ENCODE measurements at places on chromosomes 3 and 15.
A peak's percentile ranks its signal among the peaks of the same experiment; 100 is the strongest.

GRCh38 chr3:49411535-49411967 is 225 bp downstream of the RHOA start:
- H3K36me3 ChIP-seq, result peaks cover 14% of the 10 kb centered on the region
- DNase-seq, result peak; percentile 73
- peak overlapping the region; percentile 93 for H3K27ac ChIP-seq
- H3K4me1 ChIP-seq, result peaks cover 42% of the 10 kb centered on the region
- H3K4me3 ChIP-seq, result peak overlapping the region; percentile 95

- peaks cover 3% of the 10 kb centered on the region for H3K27me3 ChIP-seq
- no peaks in the 10 kb centered on the region for H3K4me1 ChIP-seq
- no peak overlapping the region for H3K4me3 ChIP-seq
- H3K27ac ChIP-seq, result no peak overlapping the region
- DNase-seq, result no peak
Observed at GRCh38 chr3:144031938-144032337, 60.3 kb downstream of the DIPK2A start.

GRCh38 chr3:17122758-17123157 is 238.0 kb downstream of the PLCL2 start:
- H3K27me3 ChIP-seq, result peaks cover 14% of the 10 kb centered on the region
- H3K27ac ChIP-seq, result no peak overlapping the region
- H3K36me3 ChIP-seq, result no peaks in the 10 kb centered on the region
- DNase-seq, result no peak
- no peaks in the 10 kb centered on the region for H3K4me1 ChIP-seq

DNA sequence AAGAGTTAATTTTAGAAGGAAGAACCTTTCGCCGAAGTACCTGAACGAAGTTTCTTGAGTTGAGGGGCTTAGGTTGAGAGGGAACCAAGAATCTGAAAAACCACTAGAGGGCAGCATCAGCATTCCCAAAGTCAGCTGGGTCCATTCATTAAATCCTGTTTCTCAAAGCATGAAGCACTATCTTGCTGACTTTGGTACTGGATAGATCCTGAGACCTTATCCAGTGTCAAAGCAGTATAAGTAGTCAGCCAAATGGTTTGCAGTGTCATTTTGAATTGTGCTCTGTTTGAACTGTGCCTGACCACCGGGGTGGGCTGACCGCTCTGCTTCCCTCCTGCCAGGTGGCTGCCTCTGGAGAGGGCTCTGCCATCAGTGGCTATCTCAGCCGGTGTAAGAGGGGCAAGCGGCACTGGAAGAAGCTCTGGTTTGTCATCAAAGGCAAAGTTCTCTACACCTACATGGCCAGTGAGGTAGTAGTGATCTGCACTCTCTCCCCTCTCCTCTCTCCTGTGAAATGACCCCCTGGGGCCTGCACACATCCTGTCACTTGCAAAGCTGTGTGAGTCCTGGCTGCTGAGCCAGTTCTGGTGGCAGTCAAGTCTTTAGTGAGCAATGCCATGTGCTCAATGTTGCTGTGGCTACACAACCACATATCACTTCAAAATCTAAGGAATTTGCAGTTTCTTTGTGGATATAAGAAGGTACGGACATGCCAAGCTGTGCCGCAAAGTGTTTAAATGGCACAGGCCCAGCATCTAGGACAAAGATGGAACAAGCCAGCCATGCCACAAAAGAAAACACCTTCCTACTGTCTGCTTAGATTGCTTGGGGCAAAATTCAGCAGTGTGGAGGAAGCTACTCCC is 21.4 kb upstream of the NR2C2 start:
- H3K27me3 ChIP-seq, result peaks cover 16% of the 10 kb centered on the region
- peak; percentile 37 for DNase-seq
- H3K4me3 ChIP-seq, result no peak overlapping the region

- no peaks in the 10 kb centered on the region for H3K27me3 ChIP-seq
- H3K4me3 ChIP-seq, result no peak overlapping the region
- no peak overlapping the region for H3K27ac ChIP-seq
Observed at GRCh38 chr3:19030522-19030839, 117.8 kb upstream of the KCNH8 start.

DNA sequence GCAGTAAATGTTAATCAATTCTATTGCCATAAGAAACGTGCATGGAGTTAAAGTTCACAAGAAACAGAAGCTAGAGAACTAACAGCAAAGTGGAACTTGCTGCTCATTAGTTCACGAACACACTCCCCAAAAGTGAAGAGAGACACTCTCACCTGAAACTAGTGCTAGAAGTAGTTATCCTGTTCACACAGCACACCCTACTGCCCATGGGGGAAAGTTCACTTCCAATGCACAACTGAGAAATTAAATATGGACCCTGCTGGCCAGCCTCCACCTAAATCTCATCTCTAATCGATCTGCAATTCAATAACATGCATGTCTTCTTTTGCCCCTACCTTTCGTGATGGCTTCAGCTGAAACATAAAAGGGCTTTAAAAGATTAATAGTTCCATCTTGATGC is 39.4 kb upstream of the FRMD4B start:
- peaks cover 17% of the 10 kb centered on the region for H3K4me1 ChIP-seq
- peak overlapping the region; percentile 78 for H3K27ac ChIP-seq
- no peaks in the 10 kb centered on the region for H3K27me3 ChIP-seq
- H3K4me3 ChIP-seq, result no peak overlapping the region

DNA sequence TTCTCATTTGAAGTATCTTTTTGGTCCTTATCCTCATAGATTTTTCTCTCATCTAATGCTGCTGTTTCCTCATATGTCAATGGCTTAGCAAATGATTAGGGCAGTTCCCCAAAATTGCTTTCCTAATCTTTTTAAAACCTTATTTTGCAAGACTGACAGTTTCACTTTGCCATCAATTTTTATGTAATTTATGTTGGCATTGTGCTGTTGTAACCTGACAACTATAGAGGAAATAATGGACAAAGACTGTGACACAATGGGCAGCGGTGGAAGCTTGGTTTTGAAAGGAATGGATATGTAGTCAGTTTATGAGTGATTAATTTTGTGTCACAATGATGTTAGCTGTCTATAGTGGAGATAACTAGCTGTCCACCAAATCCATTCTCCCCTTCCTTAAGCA is 10.6 kb upstream of the SH3BP5 start:
- no peaks in the 10 kb centered on the region for H3K36me3 ChIP-seq
- no peak for DNase-seq
- H3K27ac ChIP-seq, result no peak overlapping the region

GRCh38 chr15:34795267-34796081 is at the start of gene ACTC1:
ACTC1 (minus strand) TSS chr15:34795549; CDS start chr15:34794808, 741 bp downstream.
- peak within 1 kb of the TSS; percentile 64 for H3K4me3 ChIP-seq
- DNase-seq, result peak; percentile 77
- H3K36me3 ChIP-seq, result peaks cover 10% of the 10 kb centered on the region
- peaks cover 22% of the 10 kb centered on the region for H3K27me3 ChIP-seq

DNA sequence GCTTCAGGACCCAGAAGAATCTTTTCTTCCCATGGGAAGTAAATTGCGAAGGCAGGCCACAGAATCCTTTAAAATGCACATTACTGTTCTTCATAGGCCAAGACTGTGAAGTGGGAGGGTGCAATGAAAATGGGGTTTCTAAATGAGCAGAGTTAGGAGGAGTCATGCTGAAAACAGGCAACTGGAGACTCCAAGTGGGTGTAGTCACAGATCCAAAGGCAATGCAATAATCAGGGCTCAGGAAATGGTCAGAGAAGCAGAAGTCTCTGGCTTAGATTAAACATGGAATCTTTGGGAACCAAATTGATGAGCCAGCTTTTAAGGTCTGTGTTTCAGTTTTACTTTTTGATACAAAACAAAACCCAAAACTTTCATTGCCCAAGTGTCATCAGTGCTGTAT is 37.6 kb downstream of the HHLA2 start:
- no peak for DNase-seq
- peaks cover 4% of the 10 kb centered on the region for H3K27me3 ChIP-seq
- H3K36me3 ChIP-seq, result no peaks in the 10 kb centered on the region
- no peaks in the 10 kb centered on the region for H3K4me1 ChIP-seq
- H3K27ac ChIP-seq, result no peak overlapping the region

DNA sequence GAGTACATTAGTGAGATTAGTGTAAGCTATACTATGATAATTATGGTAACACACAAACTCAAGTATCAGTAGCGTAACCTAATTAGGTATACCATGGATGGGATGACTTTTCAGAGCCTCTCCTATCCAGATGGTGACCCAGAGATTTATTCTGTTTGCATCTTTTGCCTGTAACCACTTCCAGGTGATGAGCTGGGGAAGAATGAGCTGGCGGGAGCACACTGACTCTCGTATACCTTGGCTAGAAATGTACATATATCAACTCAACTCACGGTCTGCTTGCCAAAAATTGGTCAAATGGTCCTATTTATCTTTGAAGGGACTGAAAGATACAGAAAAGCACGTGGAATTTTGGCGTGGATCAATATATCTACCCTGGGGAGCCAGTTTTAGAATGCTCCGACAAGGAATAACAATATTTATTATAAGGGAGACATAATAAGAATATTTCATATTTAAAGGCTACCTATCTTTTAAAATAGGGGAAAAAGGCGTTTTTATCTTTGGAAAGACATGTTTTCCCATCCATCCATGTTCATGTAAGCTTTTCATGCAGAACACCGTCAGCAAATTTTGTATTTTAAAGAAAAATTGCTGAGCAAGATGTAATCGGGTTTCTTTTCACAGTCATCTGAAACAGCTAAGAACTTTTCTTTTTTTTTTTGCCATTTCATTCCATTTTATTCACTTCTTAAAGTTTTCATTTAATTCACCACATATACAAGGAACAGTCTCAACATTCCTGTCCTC is 502.6 kb upstream of the CBLB start:
- no peak overlapping the region for H3K27ac ChIP-seq
- H3K4me1 ChIP-seq, result no peaks in the 10 kb centered on the region
- H3K4me3 ChIP-seq, result no peak overlapping the region
- no peaks in the 10 kb centered on the region for H3K36me3 ChIP-seq

GRCh38 chr3:34155666-34156065 is 357.2 kb downstream of the PDCD6IP start:
- H3K4me1 ChIP-seq, result peaks cover 21% of the 10 kb centered on the region
- no peak for DNase-seq
- H3K27ac ChIP-seq, result no peak overlapping the region
- H3K27me3 ChIP-seq, result peaks cover 4% of the 10 kb centered on the region
- H3K36me3 ChIP-seq, result no peaks in the 10 kb centered on the region

GRCh38 chr15:91075739-91076138 is 24.3 kb upstream of the SV2B start:
- H3K27me3 ChIP-seq, result peaks cover 42% of the 10 kb centered on the region
- H3K4me1 ChIP-seq, result no peaks in the 10 kb centered on the region
- H3K27ac ChIP-seq, result no peak overlapping the region
- no peak overlapping the region for H3K4me3 ChIP-seq
- no peaks in the 10 kb centered on the region for H3K36me3 ChIP-seq
- no peak for DNase-seq

- H3K36me3 ChIP-seq, result peaks cover 32% of the 10 kb centered on the region
- no peak for DNase-seq
Observed at GRCh38 chr15:58839485-58839884, 68.4 kb downstream of the MINDY2 start.

DNA sequence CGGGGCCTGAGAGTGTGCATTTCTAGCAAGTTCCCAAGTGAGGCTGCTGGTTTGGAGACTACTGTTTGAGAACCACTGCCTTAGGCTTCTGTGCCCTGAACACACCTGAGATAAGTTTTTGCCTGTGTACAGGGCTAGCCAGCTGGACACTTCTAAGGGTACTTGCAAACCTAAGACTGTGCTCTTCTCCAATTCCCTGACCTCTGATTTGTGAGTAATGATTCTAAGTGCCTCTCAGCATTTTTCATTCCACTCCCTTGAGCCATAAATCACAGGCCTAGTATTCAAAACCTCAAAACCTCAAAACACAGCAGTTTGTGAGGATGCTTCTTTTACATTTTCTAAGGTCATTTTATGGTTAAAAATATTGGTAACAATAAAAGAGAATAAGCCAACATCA is 148.4 kb downstream of the CHST2 start:
- H3K27me3 ChIP-seq, result peaks cover 3% of the 10 kb centered on the region
- no peak overlapping the region for H3K27ac ChIP-seq
- no peak for DNase-seq

- peaks cover 4% of the 10 kb centered on the region for H3K36me3 ChIP-seq
- peaks cover 23% of the 10 kb centered on the region for H3K4me1 ChIP-seq
- peaks cover 9% of the 10 kb centered on the region for H3K27me3 ChIP-seq
Observed at GRCh38 chr15:83462953-83463433, 15.9 kb downstream of the SH3GL3 start.

DNA sequence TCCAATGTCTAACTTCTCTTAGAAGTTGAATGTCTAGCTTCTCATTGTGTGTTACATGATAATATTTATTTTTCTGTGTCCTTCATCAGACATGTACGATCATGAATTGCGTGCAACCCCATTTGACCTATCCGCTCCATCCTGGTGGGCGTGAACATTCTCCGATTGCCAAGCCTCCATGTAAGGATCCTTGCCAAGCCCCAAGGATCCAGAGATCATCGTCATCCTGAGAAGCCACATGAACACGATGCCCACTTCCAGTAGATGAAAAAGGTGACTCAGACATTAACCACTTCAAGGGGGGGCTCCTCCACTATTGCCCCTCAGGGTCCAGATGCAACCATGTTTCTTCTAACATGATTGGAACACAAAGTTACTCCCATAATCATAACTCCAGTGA is 25.5 kb upstream of the KNG1 start:
- H3K4me1 ChIP-seq, result no peaks in the 10 kb centered on the region
- DNase-seq, result no peak
- peaks cover 4% of the 10 kb centered on the region for H3K27me3 ChIP-seq
- H3K4me3 ChIP-seq, result no peak overlapping the region

DNA sequence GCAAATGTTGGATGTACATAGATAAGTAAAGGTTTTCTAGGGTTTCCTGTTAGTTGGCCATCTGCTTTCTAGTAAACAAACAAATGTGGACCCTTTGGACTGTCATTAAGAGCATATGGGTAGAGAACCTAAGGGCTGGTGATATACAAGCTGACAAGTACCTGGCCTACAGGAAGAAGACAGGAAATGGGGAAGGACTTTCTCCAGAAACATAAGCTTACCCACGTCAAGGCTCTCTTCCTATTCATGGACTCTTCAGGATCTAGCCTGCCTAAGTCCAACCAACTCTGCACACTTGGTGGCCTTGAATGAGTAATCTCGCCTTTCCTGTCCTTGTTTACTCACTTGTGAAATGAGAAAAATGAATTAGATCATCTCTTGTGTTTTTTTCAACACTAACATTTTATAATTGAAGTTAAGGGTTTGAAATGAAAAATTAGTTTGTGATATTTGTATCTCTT is 22.2 kb upstream of the GOLIM4 start:
- H3K27me3 ChIP-seq, result peaks cover under 1% of the 10 kb centered on the region
- no peak for DNase-seq
- H3K4me3 ChIP-seq, result no peak overlapping the region
- no peak overlapping the region for H3K27ac ChIP-seq
- peaks cover 12% of the 10 kb centered on the region for H3K4me1 ChIP-seq

- H3K4me1 ChIP-seq, result no peaks in the 10 kb centered on the region
- H3K27me3 ChIP-seq, result peaks cover 60% of the 10 kb centered on the region
- H3K4me3 ChIP-seq, result no peak overlapping the region
- DNase-seq, result peak; percentile 40
- no peak overlapping the region for H3K27ac ChIP-seq
- H3K36me3 ChIP-seq, result no peaks in the 10 kb centered on the region
Observed at GRCh38 chr3:10983219-10983916, 9.2 kb upstream of the SLC6A1 start.

GRCh38 chr3:188978421-188979171 is 193.2 kb upstream of the TPRG1 start:
- no peak overlapping the region for H3K4me3 ChIP-seq
- H3K36me3 ChIP-seq, result no peaks in the 10 kb centered on the region
- no peaks in the 10 kb centered on the region for H3K4me1 ChIP-seq
